Cortex of kidney (tissue), 1 donor: ENCODE measurements at places on chromosomes 11 and 22.

GRCh38 chr11:69708736-69709401 is 5.0 kb upstream of the FGF19 start:
- DNase-seq: no peak

DNA sequence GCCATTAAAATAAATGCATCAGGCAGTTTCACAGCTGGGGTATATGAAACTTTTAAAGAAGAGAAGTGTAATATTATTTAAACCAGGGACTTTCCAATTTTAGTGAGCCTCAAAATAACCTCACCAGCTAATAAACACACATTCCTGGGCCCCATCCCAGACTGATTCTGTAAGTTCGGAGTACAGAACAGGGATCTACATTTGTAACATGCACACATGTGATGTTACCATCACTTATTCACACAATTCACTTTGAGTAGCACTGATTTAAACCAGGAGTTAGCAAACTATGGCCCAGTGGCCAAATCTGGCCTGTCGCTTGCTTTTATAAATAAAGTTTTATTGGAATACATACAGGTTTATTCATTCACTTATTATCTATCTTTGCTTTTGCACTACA is 62.0 kb downstream of the STK33 start:
- DNase-seq: no peak

- no peak for DNase-seq
These were observed 5.0 kb downstream of the PHLDB1 start for GRCh38 chr11:118612378-118612777.

- no peak for DNase-seq
These were observed 489.2 kb upstream of the CNTN5 start for GRCh38 chr11:98531576-98531975.

- no peak for DNase-seq
These were observed 6.6 kb upstream of the CARD10 start for GRCh38 chr22:37525746-37526350.

GRCh38 chr22:43441216-43441615 is 29.4 kb downstream of the MPPED1 start:
- no peak for DNase-seq

GRCh38 chr11:116162886-116163230 is 609.9 kb downstream of the BUD13 start:
- DNase-seq: no peak

- no peak for DNase-seq
These were observed 16.0 kb upstream of the B4GALNT4 start for GRCh38 chr11:353179-353873.

DNA sequence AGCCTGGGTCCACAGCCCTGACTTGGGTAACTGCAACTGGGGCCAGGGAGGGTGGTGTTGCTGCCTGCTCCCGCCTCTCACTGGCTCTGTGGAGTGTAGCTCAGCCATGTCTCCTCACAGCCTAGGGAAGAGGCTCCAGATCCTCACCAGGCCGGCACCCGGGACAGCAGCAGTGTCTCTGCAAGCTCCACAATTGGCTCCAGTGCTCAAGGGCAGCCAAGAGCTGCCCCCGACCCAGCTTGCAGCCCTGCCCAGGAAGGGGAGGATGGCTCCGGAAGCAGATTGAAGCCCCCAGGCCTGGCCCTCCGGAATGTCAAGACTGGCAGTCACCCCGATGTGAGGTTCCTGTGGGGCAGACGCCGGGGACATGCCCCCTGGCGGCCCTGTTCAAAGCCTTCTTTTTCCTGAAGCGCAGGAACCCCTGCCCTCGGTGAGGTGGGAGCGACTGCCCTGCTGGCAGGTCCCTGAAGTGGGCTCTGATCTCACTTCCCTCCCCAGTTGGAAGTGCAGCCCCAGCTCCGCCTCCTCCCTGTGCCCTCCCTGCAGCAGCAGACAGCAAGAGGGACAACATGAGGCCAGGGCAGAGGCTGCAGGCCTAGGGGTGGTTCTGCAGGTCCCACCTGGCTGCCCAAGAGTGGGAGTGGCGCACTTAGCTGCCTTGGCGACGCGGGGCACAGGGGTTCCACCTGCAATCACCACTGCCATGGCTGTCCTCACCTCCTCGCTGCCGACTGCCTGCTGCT is 816.2 kb upstream of the LUZP2 start:
- no peak for DNase-seq

DNA sequence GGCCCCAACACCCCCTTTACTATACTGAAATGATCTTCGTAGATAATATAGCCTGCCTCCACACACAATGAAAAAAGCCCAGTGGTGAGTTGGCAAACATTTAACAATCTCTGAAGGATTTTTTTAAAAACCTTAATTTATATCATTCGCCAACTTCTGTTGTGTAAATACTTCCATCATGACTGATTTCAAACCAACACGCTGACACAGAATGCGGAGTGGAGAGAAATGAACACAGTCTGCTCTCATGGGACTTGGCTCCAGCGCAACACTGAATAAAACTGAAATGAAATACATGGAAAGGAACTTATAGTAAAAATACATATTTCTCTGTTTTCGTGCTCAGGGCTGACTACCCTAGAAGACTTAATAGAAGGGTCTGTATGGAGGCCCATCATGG is 61.3 kb upstream of the WNT11 start:
- DNase-seq: no peak

DNA sequence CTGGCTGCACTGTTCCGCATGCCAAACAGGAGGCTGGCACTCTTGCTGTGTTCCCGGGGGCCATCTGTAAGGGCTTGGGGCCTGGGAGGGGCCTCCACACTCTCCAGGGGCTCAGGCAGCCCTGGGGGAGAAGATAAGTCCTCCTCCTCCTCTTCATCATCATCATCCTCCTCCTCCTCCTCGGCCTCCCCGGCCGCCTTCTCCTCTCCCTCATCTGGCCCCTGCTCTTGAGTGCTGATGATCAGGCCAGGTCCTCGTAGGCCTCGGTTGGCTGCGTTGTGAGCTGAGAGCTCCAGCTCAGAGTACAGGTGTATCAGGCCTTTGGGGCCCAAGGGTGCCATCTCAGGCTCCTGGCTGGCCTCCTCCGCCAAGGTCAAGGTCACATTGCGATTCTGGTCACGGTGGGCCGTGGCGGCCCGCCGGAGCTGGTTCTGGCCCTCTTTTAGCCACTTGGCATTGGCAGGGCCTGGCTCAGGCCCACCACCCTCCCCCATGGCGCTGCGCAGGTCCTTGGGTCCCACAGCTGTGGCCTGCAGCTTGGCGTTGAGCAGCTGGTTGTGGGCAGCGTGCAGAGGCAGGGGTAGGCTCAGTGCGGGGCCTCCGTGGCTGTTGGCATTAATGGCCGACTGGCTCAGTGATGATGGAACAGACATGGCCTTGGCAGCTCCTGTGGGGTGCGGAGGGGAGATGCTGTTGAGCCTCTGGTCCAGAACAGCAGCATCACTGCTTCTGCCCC is 8.0 kb downstream of the APBB1 start:
- DNase-seq: no peak

- DNase-seq: no peak
These were observed 53.2 kb upstream of the CDON start for GRCh38 chr11:126115816-126116331.

- DNase-seq: no peak
These were observed 19.8 kb upstream of the TMPRSS5 start for GRCh38 chr11:113725913-113726312.

GRCh38 chr22:35629406-35630216 is 12.5 kb upstream of the MB start:
- no peak for DNase-seq

GRCh38 chr11:27570542-27570941 is 64.0 kb upstream of the LIN7C start:
- DNase-seq: no peak

DNA sequence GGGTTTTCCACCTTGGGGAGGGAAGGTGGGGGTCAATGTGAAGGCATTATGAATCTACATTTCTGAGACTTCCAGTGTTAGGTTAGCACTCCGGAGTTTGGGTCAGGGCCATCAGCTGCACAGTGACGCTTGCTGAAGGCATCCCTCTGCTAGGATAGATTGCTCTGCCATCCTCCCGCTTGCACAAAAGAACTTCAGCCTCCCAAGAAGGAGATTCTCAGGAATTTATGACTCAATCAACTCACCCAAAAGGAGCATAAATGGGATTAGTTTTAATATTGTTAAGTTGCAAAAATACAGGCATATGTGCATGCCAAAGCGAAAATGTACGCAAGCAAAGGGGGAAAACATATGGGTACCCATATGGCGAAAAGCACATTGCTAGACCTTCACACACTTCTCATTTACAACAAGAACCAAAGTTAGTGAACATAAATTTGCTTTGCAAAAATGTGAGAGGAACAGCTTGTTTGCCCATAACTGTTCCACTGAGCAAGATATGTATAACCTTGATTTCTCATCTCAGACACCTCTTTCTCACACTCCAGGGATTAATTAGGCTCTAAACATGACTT is 1013.0 kb downstream of the OPCML start:
- no peak for DNase-seq

GRCh38 chr22:24153353-24153752 is 27.9 kb upstream of the SUSD2 start:
- no peak for DNase-seq

DNA sequence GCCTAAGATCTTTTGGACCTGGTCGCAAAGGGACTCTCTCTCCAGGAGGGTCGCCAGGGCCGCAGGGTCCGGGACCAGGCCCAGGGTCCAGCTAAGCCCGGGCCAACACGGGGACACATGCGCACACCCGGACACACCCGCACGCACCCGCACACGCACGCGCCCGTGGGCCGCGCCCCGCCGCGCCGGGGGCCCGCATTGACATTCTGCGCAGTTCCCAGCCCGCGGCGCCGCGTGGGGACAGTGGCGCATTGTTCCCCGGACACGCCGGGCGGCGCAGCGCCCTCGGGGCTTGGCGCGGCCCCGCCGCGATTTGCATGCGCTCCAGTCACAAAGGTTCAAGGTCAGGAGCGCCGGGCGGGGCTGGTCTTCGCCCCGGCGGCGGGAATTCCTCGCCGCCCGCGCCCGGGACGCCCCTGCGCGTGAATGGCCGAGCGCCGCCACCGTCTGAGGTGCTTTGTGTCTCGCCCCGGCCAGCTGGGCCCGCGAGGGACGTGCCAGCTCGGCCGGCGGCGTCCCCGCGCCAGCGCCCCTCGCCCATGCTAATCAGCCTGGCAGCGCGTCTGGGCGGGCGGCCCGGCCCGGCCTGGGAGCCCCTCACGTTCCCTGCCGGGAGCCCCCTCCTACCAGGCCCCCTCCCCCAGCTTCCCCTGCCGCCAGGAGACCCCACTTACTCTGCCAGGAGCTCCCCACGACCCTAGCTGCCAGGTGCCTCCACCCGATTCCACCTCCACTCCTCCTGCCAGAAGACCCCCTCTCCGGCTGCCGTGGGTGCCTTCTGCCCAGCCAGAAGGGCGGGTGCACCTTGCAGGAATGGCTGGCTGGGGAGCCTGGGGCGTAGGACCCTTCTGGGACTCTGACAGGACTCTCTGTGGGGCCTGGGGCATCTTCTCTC is 50.5 kb upstream of the WNT7B start:
- DNase-seq: no peak

GRCh38 chr11:92812841-92813240 is 156.6 kb upstream of the MTNR1B start:
- DNase-seq: no peak

DNA sequence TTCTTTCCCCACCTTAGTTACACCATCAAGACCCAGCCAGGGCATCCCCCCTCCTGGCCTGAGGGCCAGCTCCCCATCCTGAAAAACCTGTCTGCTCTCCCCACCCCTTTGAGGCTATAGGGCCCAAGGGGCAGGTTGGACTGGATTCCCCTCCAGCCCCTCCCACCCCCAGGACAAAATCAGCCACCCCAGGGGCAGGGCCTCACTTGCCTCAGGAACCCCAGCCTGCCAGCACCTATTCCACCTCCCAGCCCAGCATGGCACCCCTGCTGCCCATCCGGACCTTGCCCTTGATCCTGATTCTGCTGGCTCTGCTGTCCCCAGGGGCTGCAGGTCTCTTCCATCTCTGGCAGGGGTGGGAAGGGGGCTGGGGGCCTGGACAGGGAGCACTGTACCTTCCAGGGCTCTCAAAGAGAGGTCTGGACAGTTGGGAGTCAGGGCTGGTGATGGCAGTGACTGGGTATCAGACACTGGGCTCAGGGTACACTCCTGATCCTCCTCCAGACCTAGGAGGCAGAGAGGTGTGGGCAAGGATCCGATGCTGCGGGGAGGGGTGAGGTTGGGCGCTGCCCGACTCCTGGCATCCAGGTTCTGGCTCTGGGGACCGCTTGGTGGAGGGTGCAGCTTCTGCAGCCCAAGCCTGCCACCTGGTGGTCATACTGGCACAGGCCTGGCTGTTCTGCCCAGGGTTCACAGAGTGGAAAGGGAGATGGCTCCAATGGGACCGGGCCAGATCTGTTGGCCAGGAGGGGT is at the start of gene UPK2:
UPK2 (plus strand) TSS at position 205 of the 753 bp plus-strand sequence; CDS start at position 258, 53 bp downstream.
- no peak for DNase-seq

DNA sequence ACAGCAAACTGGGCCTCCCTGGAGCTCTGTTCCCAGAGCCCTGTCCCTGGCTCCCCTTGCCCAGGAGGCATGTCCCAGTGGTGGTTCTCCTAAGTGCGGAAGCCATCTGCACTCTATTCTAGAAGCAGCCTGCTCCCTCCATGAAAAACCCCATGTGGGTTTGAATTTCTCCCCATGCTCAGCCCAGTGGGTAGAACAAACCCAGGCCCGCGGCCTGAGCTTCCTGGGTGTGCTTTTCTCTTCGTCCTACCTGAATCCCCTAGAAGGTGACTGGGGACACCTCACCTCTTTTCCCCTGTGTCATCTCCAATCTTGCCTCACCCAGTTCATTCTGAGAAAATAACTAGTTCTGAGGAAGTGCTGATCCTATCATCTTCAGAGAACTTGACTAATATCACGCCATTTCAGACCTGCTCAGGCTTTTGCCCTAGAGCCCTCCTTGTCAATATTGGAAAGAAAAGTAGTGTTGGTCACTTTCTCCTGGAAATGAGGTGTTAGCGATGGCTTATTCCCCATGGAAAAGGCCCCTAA is 15.9 kb downstream of the IL10RA start:
- no peak for DNase-seq

GRCh38 chr22:39962071-39962470 is 1.9 kb downstream of the TMA7B start:
- DNase-seq: no peak

GRCh38 chr11:86790195-86790725 is 10.1 kb upstream of the PRSS23 start:
- no peak for DNase-seq

DNA sequence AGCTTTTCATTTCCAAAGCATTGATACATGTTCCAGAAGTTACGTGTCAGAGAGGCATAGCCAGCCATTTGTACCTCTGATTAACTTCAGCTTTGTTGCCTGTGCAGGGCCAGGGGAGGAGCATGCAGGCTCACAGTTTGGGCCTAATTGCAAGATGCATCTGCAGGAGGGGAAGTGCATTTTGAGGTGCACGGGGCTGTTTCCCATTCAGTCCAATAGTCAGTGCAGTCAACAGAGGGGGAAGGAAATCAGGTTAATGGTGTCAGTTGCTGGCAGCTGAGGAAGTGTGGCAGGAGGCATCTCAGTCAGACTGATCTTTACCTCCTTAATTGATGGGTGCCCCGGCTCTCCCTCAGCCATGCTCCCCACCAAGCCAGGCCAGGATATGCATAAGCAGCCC is 39.3 kb downstream of the ABCC8 start:
- no peak for DNase-seq

GRCh38 chr11:10925149-10925926 is 67.5 kb upstream of the ZBED5 start:
- DNase-seq: no peak
